ENCODE measurements at places on chromosomes 7 and 10. TPM values are rescaled to one million over a fixed set of nuclear protein-coding genes. Genes with fewer than 3 reads are reported as not detected.

- no peaks in the 10 kb centered on the region for H3K4me1 ChIP-seq
- H3K36me3 ChIP-seq, result no peaks in the 10 kb centered on the region
- no peak overlapping the region for H3K4me3 ChIP-seq
- H3K27me3 ChIP-seq, result no peaks in the 10 kb centered on the region
- H3K27ac ChIP-seq, result no peak overlapping the region
- no peak for DNase-seq
Observed at GRCh38 chr10:131833446-131834080, 67.2 kb upstream of the PPP2R2D start.

DNA sequence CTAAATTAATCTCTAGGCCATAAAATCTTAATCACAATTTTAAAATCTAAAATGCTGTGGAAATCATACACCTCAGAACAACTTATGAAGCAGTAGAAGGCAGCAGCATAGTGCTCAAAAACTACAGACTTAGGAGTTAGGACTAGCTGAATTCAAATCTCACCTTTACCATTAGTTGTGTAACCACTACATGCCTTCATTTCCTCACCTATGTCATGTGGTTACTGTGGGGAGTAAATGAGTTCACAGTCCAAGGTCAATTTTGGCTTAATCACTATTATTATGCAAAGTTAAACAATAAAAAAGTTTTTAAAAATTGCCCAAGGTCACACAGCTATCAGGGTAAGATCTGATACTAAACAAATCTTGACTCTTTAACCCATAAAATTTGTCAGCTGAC, 37.0 kb downstream of the SNX13 start:
- H3K27ac ChIP-seq, result no peak overlapping the region
- H3K4me3 ChIP-seq, result no peak overlapping the region
- H3K36me3 ChIP-seq, result no peaks in the 10 kb centered on the region
- no peaks in the 10 kb centered on the region for H3K27me3 ChIP-seq
- no peak for DNase-seq
- H3K4me1 ChIP-seq, result no peaks in the 10 kb centered on the region

GRCh38 chr7:148624735-148625134, 34.2 kb downstream of the C7orf33 start:
- no peaks in the 10 kb centered on the region for H3K4me1 ChIP-seq
- no peaks in the 10 kb centered on the region for H3K36me3 ChIP-seq
- no peaks in the 10 kb centered on the region for H3K27me3 ChIP-seq
- H3K4me3 ChIP-seq, result no peak overlapping the region
- no peak overlapping the region for H3K27ac ChIP-seq

GRCh38 chr7:94250124-94250523, 144.6 kb upstream of the COL1A2 start:
- no peaks in the 10 kb centered on the region for H3K4me1 ChIP-seq
- H3K4me3 ChIP-seq, result no peak overlapping the region
- H3K27ac ChIP-seq, result no peak overlapping the region
- no peaks in the 10 kb centered on the region for H3K27me3 ChIP-seq
- H3K36me3 ChIP-seq, result no peaks in the 10 kb centered on the region
- DNase-seq, result no peak

DNA sequence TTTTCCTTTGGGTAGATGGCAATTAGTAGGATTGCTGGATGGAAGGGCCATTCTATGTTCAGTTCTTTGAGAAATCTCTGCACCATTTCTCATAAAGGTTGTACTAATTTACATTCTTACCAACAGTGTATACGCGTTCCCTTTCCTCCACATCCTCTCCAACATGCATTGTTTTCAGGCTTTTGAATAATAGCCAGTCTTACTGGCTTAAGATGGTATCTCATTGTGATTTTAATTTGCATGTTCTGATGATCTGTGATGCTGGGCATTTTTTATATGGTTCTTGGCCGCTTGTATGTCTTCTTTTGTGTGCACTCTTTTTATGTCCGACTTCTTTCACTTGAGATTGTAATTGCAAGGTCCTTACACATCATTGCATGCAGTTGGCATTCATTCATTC, 11.7 kb downstream of the CLIP2 start:
- no peak overlapping the region for H3K4me3 ChIP-seq
- H3K27ac ChIP-seq, result no peak overlapping the region
- no peak for DNase-seq
- no peaks in the 10 kb centered on the region for H3K36me3 ChIP-seq
- peaks cover 7% of the 10 kb centered on the region for H3K4me1 ChIP-seq
- H3K27me3 ChIP-seq, result no peaks in the 10 kb centered on the region

- DNase-seq, result no peak
- no peak overlapping the region for H3K27ac ChIP-seq
Observed at GRCh38 chr7:17019106-17019505, 137.3 kb upstream of the AGR3 start.

DNA sequence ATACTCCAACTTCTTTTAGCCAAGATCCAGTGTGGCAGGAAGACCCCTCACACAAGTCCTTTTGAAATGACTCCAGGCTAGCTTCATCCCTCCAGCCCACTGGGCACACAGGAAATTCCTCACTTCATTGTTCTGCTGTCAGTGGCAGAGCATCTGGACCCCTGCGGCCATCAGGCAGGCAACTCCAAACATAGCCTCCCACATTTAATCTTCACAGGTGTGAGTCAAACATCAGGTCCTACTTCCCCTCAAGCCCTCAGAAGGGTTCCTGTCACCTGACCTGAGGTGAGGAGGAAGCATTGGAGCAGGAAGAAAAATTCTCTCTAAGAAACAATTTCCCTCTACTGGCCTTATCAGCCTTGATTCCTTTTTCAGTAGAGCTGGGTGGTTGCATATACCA, 51.1 kb upstream of the C1GALT1 start:
- H3K4me1 ChIP-seq, result no peaks in the 10 kb centered on the region
- no peak overlapping the region for H3K4me3 ChIP-seq
- no peaks in the 10 kb centered on the region for H3K36me3 ChIP-seq
- no peak for DNase-seq

DNA sequence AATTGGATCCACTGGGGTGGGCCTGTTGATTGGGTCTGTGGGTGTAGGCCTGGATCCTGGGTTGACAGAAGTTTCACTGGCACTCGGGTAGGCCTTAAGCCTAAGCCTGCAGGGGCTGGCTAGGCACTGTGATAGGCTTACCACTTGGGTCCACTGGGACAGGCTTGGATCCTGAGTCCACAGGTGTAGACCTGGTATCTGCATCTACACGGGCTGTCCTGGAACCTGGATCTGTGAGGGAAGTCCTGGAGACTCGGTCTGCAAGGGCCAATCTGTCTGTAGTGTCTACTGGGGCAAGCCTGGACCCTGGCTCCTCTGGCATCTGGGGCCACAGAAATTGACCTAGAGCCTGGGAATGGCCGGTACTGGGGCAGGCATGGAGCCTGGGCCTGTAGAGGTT, 219.0 kb upstream of the NRG3 start:
- H3K4me1 ChIP-seq, result no peaks in the 10 kb centered on the region
- no peaks in the 10 kb centered on the region for H3K27me3 ChIP-seq
- no peak overlapping the region for H3K4me3 ChIP-seq
- no peaks in the 10 kb centered on the region for H3K36me3 ChIP-seq

DNA sequence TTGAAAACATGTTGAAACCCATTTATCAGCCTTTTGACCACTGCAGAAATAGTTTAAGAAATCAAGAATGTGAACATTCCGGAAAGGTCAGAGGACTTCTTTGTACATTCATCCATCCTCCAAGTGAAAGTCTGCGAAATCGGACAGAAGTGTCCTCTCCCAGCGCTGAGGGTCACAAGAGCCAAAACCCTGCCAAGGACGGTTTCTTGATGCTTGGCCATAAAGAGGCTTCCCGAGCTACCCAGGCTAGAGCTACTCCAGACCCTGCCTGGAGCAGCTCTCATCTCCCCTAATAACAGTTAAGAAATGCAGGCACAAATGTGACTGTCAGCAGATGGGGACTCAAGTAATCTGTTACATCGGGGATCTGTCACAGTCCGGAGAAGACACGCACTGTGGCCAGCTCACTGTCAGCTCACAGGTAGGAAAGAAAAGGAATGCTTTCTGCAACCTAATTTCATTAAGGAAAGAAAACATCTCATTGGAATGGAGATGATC, 4.5 kb upstream of the CYTH3 start:
- DNase-seq, result no peak
- H3K27me3 ChIP-seq, result no peaks in the 10 kb centered on the region
- no peak overlapping the region for H3K4me3 ChIP-seq
- no peak overlapping the region for H3K27ac ChIP-seq
- H3K36me3 ChIP-seq, result no peaks in the 10 kb centered on the region

DNA sequence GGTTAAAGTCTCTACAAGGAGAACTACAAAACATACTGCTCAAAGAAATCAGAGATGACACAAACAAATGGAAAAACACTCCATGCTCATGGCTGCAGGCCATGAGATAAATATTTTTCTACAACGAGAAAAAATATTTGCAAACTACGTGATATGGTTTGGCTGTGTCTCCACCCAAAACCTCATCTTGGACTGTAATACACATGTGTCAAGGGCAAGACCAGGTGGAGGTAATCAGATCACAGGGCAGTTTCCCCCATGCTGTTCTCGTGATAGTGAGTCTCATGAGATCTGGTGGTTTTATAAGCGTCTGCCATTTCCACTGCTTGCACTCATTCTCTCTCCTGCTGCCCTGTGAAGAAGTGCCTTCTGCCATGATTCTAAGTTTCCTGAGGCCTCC, 57.8 kb downstream of the COA1 start:
- H3K4me1 ChIP-seq, result peaks cover 24% of the 10 kb centered on the region
- no peaks in the 10 kb centered on the region for H3K36me3 ChIP-seq
- no peak overlapping the region for H3K27ac ChIP-seq
- H3K4me3 ChIP-seq, result no peak overlapping the region

GRCh38 chr7:80785276-80785675, 133.6 kb downstream of the SEMA3C start:
- H3K4me3 ChIP-seq, result no peak overlapping the region
- no peaks in the 10 kb centered on the region for H3K27me3 ChIP-seq
- DNase-seq, result no peak
- peak overlapping the region; percentile 79 for H3K27ac ChIP-seq
- peaks cover 4% of the 10 kb centered on the region for H3K36me3 ChIP-seq
- peaks cover 34% of the 10 kb centered on the region for H3K4me1 ChIP-seq

- no peak overlapping the region for H3K27ac ChIP-seq
- no peak overlapping the region for H3K4me3 ChIP-seq
- no peak for DNase-seq
Observed at GRCh38 chr7:113936982-113937381, 18.2 kb upstream of the PPP1R3A start.

- H3K4me3 ChIP-seq, result no peak overlapping the region
- no peaks in the 10 kb centered on the region for H3K27me3 ChIP-seq
- no peaks in the 10 kb centered on the region for H3K36me3 ChIP-seq
- no peak for DNase-seq
- no peaks in the 10 kb centered on the region for H3K4me1 ChIP-seq
Observed at GRCh38 chr7:133886797-133887196, 240.3 kb upstream of the LRGUK start.

DNA sequence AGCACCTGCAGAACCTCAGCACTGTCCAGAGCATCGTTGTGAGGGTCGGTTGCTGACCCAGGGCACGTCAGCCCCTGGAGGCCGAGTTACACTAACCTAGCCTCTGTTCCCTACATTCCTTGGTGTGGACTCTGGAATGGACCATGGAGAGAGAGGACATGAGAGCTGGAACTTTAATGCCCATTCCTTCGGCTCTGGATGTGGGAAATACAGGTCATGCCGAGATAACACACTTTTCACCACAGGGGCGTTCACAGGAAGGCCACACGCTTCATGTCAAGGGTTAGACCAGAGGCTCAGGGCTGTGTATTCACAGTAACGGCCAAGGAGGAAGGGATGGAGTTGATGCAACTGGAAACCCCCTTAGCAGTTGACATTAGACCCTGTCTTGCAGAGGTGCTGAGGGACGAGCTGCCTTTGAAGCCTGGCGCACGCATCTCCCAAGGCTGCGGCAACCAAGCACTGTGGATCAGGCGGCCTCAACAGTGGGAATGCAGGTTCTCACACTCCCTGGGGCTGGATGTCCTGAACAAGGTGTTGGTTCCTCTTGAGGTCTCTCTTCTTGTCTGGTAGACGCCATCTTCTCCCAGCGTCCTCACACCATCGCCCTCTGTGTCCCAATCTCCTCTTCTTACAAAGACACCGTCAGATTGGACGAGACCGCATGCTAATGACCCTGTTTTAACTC, 245.2 kb downstream of the KLF6 start:
- no peaks in the 10 kb centered on the region for H3K27me3 ChIP-seq
- no peak overlapping the region for H3K4me3 ChIP-seq
- H3K36me3 ChIP-seq, result no peaks in the 10 kb centered on the region
- H3K4me1 ChIP-seq, result no peaks in the 10 kb centered on the region
- H3K27ac ChIP-seq, result peak overlapping the region; percentile 76
- DNase-seq, result no peak

- H3K27me3 ChIP-seq, result no peaks in the 10 kb centered on the region
- peaks cover 6% of the 10 kb centered on the region for H3K4me1 ChIP-seq
- H3K4me3 ChIP-seq, result no peak overlapping the region
- no peaks in the 10 kb centered on the region for H3K36me3 ChIP-seq
Observed at GRCh38 chr10:10855151-10855581, 162.5 kb upstream of the CELF2 start.

- H3K4me1 ChIP-seq, result no peaks in the 10 kb centered on the region
- H3K27ac ChIP-seq, result no peak overlapping the region
- H3K27me3 ChIP-seq, result no peaks in the 10 kb centered on the region
- no peak overlapping the region for H3K4me3 ChIP-seq
- DNase-seq, result no peak
Observed at GRCh38 chr7:46089281-46089680, 168.2 kb upstream of the IGFBP3 start.

- no peaks in the 10 kb centered on the region for H3K27me3 ChIP-seq
- no peaks in the 10 kb centered on the region for H3K36me3 ChIP-seq
- no peak for DNase-seq
- no peak overlapping the region for H3K4me3 ChIP-seq
- peaks cover 43% of the 10 kb centered on the region for H3K4me1 ChIP-seq
Observed at GRCh38 chr10:26780106-26780792, 80.5 kb downstream of the ABI1 start.

DNA sequence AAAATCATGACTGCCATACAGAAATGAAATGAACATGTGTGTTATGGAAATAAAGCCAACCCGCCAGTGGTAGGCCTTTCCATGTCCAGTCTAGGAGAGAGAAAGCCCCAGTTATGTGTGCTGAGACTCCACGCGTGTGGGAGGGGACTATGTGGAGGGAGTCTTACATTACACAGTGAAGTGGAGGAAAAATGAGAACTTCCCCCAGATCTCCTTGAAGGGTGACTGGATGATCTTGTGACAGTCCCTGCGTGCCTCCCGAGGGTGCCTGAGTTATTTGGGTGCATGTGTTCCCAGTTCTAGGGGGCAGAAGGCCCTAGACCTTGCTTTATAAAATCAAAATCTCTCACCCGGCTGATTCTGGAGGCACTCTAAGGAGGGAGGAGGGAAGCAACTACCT, 24.2 kb downstream of the UPP1 start:
- no peak overlapping the region for H3K4me3 ChIP-seq
- H3K4me1 ChIP-seq, result peaks cover 6% of the 10 kb centered on the region
- H3K27ac ChIP-seq, result no peak overlapping the region
- H3K36me3 ChIP-seq, result peaks cover 12% of the 10 kb centered on the region
- DNase-seq, result no peak

Gene OR2A12
- not detected for total RNA-seq

Gene CRPPA
- total RNA-seq, result 3.3 TPM

Measured in esophagus muscularis mucosa (tissue), 4 donors.